ENCODE measurements at places on chromosomes 6 and 20. TPM values are rescaled to one million over a fixed set of nuclear protein-coding genes. Genes with fewer than 3 reads are reported as not detected.

Gene ANKRD66
- not detected for total RNA-seq

Gene TUBB
- total RNA-seq: 662 TPM

Gene CUL9
- total RNA-seq: 32.4 TPM

Gene TNFAIP3
- total RNA-seq: 8.4 TPM

Gene FAM209B
- 1.1 TPM for total RNA-seq

Gene SMIM29
- 37.3 TPM for total RNA-seq

Gene C20orf144
- total RNA-seq: 0.04 TPM
